ENCODE measurements at places on chromosomes 3 and 15.
A peak's percentile ranks its signal among the peaks of the same experiment; 100 is the strongest.

- peak; percentile 30 for DNase-seq
Observed at GRCh38 chr3:187112934-187113793, 26.1 kb downstream of the RPL39L start.

GRCh38 chr3:183094711-183095110, 4.6 kb downstream of the MCCC1 start:
- no peak for DNase-seq

DNA sequence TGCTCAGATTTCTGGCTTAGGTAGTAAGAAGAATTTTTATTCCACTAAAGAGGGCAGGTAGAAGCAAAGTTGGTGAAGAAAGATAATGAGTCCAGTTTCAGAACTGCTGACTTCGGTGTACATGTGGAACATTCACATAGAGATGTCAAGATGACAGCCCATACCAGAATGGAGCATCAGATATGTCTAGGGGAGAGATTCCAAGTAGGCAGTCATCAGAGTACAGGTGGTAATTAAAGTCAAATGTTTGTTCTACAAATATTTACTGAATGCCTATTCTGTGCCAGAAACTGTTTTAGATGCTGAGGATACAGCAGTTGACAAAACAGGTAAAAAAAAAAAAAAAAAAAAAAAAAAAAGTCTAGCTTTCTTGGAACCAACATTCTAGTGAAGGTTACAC, 81.9 kb downstream of the FGF12 start:
- no peak for DNase-seq

GRCh38 chr3:179953993-179954870, 82.5 kb downstream of the PEX5L start:
- no peak for DNase-seq

- DNase-seq: no peak
Observed at GRCh38 chr3:151911462-151911861, 38.0 kb downstream of the SUCNR1 start.
